Fibroblast of gingiva (primary cell): ENCODE measurements at places on chromosomes 11 and 22.
A peak's percentile ranks its signal among the peaks of the same experiment; 100 is the strongest.

DNA sequence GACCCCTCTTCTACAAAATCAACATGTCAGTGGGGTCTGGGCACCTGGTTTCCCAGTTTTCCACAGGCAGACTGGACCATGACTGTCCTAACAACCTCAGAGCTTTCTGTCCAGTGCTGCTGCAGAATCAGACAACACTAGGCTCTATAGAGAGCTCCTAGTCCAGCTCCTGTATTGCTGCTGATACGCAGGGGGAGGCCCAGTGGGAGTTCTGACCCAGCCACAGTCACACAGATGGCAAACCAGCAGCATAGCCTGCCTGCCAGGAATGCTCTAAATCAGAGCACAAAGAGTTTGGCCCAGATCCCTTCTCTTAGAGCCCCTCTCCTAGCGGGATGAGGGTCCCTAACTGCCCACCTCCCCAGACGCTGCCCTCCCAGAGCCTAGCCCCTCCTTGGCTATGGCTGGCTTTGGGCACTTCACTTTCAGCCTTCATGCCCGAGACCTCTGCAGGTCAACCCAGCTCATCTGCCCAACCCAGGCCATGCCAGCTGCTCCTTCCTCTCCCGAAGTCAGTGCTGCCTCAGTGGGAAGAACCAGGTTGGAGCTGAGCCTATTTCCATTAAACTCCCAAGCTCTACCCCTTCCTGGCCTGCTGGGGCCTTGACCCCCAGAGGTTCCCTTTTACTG lies 15.8 kb upstream of the SLCO2B1 start:
- no peak for DNase-seq

DNA sequence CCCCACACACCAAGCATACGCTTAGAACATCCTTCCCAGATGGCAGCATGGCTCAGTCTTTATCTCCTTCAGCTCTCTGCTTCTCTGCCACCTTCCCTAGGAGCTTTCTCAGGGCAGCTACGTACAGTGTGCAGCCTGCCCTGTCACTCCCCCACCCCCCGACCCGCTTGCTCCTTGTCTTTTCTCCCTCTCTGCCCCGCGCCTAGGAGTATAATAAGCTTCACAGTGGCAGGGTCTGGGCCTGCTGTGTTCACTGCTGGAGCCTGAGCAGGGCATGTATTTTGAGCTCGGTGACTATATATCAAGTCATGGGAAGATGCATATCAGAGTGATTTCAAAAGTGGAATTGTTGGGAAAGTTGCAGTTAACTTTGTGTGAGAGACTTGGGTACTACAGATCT lies 55.8 kb upstream of the ADSL start:
- no peak for DNase-seq

- DNase-seq = no peak
Measured at GRCh38 chr11:81030186-81030585, 1589.4 kb upstream of the TENM4 start.

GRCh38 chr11:57273448-57274058 lies 36.5 kb upstream of the APLNR start:
- no peak for DNase-seq

DNA sequence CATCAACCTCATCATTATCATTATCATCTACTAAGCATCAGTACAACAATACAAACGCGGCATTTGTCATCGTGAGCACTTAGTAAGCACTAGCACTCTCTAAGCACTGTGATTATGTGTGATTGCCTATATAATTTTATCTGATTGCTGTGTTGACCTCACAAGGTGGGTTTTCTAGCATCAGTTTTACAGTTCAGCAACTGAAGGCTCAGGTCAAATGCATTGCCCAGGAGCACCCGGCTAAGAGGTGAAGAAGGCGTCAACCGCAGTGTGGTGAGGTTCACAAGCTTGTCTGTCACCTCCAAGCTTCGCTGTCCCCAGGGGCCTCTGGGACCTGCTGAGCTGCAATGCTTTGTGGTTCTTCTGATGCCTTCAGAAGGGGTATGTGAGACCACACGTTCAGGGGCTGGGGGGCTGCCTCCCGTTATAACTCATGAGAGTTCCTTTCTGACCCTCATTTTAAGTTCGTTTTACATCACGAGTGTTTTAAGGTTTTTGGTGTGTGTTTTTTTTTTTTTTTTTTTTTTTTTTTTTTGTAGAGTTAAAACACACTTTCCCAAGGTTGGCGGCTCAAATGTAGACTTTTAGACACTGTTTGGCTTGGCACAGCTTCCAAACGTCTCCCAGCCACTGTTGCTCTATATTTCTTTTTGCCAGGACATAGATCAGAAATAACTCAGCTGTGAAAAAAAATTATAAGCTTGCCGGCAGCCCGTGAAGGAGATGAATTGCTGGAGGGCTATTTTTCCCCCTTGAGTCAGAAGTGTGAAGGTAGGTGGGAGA lies 33.8 kb upstream of the SCUBE1 start:
- DNase-seq = no peak

- DNase-seq = peak; percentile 11
Measured at GRCh38 chr11:59801981-59802638, 8.5 kb downstream of the MRPL16 start.

- no peak for DNase-seq
Measured at GRCh38 chr22:27892064-27892463, 27.0 kb downstream of the PITPNB start.

DNA sequence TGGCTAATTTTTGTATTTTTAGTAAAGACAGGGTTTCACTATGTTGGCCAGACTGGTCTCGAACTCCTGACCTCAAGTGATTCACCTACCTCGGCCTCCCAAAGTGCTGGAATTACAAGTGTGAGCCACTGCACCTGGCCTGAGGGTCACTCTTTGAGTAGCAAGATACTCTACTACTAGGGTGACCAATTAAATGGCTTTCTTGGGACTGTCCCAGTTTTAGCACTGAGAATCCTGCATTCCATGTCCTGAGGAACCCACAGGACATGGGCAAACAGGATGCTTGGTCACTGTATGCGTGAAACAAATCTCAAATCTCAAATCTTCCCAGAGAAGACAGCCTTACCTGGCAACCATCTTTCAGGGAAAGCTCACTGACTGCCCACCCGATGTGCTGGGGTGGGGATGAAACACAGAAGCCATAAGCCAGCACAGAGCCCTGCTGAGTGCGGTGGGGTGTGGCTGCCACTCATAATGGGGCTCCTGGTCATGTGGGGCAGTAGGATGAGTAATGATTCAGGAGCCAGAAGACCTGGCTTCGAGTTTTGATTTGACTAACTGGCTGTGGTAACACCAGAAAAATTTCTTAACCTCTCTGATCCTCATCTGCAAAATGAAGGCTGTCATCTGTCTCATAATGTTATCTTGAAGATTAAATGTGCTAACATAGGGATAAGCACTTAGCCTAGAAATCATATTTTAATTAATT lies 11.5 kb downstream of the CLMP start:
- DNase-seq = no peak

DNA sequence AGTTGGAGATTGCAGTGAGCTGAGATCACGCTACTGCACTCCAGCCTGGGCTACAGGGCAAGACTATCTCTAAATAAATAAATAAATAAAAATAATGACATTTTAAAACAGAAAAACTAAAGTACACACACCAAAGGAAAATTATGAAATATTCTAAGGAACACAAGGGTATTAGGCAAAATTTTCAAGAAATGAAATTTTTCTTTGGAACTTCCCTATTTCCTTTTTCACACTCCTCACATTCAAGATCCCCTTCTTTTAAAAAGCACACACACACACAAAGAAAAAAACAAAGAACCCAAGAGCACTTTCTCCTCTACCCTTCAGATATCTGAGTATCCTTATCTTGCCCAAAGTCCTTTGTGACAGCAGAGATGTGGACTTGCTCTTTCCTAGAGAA lies 92.8 kb downstream of the CCDC73 start:
- DNase-seq = no peak

DNA sequence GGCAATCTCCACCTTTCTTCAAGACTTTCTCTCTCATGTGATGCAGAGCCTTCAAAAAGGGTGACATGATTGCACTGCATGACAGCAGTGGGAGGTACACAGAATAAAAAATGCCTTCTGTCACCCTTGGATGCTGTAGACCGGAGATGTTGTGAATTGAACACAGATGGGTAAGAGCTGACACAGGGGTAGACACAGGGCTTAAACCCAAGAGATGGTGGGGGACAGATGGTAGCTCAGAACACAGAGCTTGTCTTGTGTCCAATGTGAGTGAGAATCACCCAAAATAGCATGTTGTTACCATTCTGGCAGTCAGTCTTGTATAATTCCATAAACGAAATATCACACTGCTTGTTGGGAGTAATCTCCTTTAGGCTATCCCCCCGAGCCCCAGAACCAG lies 69.9 kb downstream of the JRKL start:
- DNase-seq = no peak

- no peak for DNase-seq
Measured at GRCh38 chr22:35972559-35972958, 56.1 kb downstream of the RBFOX2 start.

GRCh38 chr11:122181893-122182292 lies 65.9 kb upstream of the BLID start:
- DNase-seq = no peak

- peak; percentile 18 for DNase-seq
Measured at GRCh38 chr11:68282141-68282860, 10.5 kb upstream of the C11orf24 start.

GRCh38 chr22:17084554-17085276 lies at the start of gene IL17RA:
IL17RA (plus strand) TSS chr22:17085000; CDS start chr22:17085092, 92 bp downstream.
- DNase-seq = peak; percentile 85

DNA sequence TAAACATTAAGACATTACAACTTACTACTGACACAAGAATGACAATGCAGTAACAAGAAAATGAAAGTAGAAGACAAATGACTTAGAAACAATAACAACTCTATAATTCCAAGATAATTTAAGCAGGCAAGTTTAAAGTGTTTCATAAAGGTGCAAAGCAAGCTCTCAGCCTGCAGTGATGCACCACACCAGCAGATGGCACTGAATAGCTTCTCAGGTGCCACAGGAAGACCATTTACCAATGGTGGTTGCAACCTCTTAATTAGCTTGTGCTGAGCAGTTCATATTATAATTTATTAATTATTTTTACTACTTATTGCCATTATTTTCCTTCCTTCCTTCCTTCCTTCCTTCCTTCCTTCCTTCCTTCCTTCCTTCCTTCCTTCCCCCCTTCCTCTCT lies 60.6 kb downstream of the NXPE2 start:
- DNase-seq = no peak

GRCh38 chr22:33049119-33049729 lies 9.0 kb downstream of the SYN3 start:
- DNase-seq = peak; percentile 64
